ENCODE measurements at places on chromosomes 5 and 9.

GRCh38 chr9:90445391-90445790 lies 197.2 kb downstream of the DIRAS2 start:
- DNase-seq, result no peak

DNA sequence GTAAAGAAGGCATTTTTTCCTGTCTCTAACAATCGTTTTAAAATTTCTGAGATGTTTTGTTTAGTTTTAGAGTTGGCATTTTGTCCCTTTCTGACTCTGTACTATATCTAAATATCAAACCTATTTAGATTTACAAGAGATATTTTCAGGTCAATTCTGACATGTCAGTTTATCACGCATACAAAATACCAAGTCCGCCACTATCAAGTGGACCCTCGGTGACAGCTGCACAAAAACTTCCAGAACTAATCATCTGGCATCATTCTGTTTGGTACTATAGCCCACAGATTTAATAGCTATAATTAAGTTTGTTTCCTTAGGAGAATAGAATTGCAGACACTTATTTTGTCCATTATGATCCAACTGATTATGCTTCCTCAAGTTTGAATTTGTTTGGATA lies 1278.2 kb downstream of the CDH12 start:
- DNase-seq, result no peak

DNA sequence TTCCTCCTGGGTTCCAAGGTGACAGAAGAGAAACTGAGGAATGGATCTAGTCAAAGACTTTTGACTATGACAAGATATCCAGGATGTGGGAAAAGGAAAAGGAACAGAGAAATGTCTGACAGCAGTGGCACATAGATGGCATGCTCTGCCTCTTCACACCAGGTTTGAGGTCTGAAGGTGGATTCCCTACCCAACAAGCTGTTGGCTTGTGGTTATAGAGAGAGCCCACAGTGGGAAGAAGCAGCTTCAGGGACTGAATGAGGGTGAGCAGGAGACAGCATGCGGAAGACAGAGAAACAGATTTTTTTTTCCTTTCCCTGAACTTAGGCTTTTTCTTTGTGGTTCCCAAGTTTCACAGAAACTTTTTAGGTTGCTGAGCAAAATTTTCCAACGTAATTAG lies 20.6 kb downstream of the IFNW1 start:
- DNase-seq, result no peak

DNA sequence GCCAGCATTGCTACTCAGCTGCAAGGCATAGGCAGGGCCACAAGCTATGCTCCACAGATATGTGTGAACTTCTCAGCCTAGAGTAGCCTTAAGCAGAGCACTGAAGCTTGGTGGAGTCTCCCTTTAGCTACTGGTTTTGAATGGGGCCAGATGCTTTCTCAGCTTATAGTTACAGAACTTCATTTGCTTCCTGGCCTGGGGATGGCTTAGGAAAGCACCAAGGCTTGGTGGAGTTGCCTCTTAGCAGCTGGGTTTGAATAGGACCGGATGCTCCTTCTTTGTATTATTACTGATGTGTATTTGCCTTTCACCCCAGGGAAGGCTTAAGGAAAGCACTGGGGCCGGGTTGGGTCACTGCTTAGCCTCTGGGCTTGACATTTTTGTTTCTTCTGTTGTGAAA lies 497.8 kb upstream of the SEMA6A start:
- DNase-seq, result no peak

DNA sequence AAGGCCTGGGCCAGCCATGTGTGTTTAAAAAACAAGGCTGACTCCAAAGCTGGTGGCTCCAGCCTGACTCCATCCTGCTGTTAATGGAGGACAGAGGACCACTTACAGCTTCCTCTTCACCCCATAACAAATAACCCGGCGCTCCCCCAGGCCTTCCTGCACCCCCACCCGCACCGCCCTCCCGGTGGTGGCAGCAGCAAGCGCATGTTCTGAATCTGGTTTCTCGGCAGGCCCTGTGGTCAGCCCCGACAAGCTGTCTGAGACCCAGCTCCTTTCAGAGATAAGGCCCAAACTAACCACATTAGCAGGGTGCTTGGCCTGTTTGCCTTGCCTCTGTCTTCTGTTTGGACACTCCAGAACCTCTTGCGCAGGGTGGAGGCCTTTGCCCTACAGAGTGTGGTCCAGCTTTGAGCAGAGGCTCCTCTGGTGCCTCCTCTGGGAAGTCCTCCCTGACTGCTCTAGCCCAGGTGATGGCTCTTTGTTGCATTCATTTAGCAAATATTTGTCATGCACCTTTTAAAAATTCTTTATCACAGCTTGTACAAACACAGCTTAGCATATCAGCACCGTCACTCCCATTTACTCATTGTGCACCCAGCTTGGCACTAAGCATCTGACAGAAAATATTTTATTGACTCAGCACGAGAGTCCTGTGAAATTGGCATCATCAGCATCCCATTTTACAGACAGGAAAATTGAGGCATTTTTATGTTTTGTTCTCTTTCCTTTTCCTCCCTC lies 78.4 kb downstream of the NDFIP1 start:
- DNase-seq, result no peak

GRCh38 chr9:123375469-123376132 lies 19.6 kb downstream of the CRB2 start:
- no peak for DNase-seq

- no peak for DNase-seq
These were observed 78.3 kb upstream of the FCN2 start for GRCh38 chr9:134802216-134802795.

- no peak for DNase-seq
These were observed 596.1 kb downstream of the ELAVL2 start for GRCh38 chr9:23229890-23230317.

GRCh38 chr9:111605041-111605559 lies 5.7 kb upstream of the PTGR1 start:
- DNase-seq, result no peak

- DNase-seq, result no peak
These were observed 14.5 kb upstream of the RPL26L1 start for GRCh38 chr5:172944741-172945140.

DNA sequence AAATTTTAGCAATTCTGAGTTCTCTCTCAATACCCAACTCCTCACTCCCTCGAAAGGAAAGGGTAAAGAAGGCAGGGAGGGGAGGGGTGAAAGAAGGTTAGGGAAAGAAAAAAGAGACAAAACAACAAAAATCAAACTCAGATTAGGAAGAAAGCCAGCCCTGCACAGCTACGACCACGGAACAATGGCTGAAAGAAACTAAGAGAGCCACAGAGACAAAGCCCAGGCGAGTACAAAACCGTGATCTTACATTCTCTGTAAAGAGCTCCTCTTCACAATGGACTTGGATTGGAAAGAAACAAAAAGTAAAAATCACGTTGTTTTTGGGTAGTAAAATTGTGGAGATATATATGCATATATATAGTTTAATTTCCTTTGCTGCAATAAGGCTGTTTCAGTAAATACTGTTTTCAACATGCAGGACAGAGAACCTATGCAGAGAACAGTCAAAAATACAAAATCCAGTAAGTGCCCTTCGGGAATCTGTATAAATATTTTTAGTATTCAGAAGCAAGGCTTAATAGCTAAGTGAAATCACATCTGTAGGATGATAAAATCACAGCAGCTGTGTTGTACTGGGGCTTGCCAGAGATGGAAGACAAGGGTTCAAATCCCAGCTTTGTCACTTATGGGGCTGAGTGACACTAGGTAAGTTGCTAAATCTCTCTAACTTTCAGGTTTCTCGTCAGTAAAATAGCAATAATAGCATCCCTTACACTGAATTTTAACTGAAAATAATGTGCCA lies 16.9 kb downstream of the PSMB7 start:
- DNase-seq, result no peak

GRCh38 chr5:178794433-178794832 lies 64.0 kb upstream of the ZNF354A start:
- no peak for DNase-seq

DNA sequence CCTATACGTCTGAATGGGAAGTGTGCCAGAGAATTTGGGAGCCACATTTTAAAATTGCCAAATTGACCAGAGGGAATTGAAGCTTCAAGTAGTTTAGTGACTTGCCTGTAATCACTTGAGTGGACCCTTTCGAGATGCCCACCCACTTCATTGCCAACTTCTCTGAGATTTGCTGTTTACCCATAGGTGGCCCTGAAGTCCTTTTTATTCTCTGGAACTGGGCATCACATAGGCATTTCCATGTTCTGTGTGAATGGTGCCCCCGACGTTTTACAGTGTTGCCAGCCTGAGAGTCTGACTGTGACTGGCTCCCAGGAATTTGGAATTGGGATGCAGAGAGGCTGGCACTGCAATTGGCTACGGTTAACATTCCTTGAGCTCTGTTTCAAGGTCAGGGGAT lies 158.6 kb downstream of the SEMA6A start:
- no peak for DNase-seq

DNA sequence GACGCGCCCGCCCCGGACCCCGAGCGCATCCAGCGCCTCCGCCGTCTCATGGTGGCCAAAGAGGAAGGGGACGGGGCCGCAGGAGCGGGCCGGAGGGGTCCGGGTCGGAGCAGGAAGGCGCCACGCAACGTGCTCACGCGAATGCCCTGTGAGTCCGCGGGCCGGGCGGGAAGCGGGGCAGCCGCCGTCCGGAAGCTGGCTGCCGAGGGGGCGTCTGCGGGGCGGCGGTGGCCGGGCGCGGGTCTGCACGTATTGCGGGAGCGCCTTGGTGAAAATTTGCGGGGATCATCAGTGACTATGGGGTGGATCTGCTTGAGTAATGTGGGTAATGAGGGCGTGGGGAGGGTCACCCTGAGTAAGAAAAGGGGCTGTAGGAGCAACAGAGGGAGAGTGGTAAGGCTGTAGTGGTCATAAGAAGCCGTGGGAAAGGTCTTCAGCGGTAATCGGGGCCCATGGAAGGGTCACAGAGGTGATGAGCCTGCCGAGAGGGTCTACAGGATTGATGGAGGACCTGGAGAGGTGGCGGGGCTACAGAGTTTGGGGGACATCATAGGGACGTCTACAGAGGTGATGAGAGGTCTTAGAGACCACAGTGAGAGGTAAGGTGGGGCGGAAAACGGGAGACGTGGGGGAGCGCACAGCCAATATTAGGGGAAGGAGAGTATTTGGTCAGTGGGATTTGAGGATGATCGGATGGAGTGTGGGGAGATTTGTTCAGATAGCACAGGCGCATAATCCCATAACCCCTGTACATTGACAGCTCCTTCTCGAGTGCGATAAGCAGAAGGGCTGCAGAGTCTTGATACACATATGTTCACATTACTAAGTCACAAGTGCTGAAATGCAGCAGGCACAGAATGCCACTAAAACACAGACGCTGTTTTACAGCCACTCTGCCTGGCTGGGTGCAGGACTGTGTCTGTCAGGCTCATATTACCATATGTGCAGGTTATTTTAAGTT lies 819 bp downstream of the LSM11 start:
- DNase-seq, result no peak

GRCh38 chr5:173231996-173232498 lies 3.0 kb downstream of the NKX2-5 start:
- DNase-seq, result no peak

DNA sequence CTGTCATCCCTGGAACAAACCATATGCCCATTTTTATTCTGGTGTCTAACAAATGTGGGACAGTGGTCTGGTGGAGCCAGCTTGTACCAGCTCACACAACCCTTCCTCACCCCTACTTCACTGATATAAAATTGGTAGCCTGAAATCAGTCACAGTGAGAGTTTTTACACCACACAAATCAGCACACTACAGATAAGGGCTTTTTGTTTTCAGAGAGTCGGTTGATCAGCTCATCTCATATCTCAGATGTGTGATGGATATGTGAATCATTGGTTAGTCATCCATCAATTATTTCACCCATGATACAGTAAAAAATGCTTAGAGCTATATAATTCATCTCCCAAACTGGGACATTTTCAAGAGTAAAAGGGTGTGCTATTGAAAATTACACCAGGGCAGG lies 529.2 kb downstream of the EBF1 start:
- no peak for DNase-seq

DNA sequence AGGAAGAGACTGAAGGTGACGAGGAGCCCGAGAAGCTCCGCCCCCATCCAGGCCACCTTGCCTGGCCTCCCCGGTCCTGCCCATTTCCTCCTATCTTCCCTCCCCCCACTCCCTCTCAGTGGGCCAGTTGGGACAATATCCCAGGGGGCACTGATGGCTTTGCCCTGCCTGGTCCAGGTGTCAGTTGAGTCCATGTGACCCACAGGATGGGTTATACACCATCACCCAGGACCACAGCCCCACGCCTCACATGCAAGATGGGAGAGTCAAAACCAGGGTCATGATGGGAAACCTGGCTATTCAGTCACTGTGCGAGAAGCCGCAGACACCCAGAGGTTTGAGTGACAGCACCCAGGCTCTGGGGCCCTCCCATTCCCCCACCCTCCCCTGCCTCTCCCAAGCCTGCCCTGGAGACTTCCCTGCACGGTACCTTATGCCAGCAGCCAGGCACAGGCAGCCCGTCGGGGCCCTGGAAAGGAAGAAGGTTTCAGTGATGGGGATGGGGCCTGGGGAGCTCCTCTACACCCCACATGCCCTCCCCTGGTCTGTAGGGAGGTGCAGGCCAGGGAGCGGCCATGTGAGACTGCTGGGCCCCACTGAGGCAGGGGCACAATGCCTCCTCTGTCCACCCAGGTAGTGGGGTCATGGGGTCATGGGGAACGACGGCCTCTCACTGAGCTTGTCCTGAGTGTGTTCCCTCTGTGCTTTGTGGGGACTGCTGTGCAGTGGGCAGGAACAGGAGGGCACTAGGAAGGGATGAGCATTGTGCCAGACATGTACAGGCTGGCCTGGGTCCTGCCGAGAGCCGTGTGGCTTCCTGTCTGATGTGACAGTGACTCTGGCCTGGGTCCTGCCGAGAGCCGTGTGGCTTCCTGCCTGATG lies 6.3 kb upstream of the PHYKPL start:
- DNase-seq, result no peak

GRCh38 chr9:136596630-136597031 lies 50.8 kb upstream of the NOTCH1 start:
- no peak for DNase-seq

- DNase-seq, result no peak
These were observed 17.7 kb upstream of the CARTPT start for GRCh38 chr5:71701407-71701806.
